Sigmoid colon (tissue), 7 donors: ENCODE measurements at places on chromosomes 5 and 9. TPM values are rescaled to one million over a fixed set of nuclear protein-coding genes. Genes with fewer than 3 reads are reported as not detected.

DNA sequence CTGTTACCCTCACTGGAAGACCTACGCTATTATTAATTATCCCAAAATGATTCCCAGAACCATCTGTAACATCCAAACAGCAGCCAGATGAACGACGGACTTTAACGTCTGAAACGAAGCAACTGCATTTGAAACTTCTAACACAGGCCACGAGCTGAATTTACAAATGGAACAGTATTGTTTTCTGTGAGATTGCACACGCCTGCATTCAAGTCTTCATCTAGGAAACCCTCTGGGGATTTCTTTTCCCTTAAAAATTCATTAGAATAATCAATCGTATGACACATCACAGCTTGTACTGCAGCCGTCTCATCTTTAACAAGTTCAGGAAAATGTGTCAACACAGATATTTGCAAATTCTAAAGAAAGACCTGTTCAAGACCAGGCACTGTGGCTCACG is 80.2 kb downstream of the MYO10 start:
- DNase-seq = no peak

DNA sequence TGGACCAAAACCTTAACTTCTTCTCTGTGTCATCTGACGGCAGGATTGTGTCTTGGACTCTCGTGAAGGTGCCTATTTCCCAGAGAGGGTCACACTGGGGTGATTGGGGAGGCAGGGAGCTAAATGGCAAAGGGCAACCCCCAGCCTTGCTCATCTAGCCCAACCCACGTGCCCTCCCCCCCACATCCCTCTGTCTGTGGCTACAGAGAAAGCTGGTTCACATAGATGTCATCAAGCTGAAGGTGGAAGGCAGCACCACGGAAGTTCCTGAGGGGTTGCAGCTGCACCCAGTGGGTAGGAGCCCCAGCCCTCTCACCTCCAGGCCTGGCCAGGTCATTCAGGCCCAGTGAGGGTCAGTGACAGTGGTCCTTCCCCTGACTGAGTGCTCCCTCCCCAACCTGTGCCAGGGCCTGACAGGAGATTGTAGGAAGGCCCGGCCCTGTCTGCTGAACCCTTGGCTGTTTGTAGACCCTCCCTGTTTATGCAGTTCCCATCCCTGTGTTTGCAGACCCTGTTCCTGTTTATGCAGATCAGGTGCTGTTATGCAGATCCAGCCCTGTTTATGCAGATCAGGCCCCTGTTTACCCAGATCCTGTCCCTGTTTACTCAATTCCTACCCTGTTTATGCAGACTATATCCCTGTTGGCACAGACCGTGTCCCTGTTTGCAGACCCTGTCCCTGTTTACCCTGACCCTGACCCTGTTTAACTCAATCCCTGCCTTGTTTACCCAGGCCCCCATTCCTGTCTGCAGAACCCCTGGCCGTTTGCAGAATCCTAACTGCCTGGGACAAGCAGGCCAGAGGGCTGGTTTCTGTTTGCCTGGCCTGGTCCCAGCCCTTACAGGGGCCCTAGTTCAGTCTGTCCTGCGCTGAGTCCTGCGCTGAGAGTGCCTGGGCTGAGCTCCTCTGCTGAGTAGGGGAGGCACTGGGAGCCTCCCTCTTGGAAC is 10.4 kb downstream of the ENHO start:
- peak; percentile 51 for DNase-seq

The SLC36A3 gene
- total RNA-seq = not detected

The TXN gene
- total RNA-seq = 211 TPM

DNA sequence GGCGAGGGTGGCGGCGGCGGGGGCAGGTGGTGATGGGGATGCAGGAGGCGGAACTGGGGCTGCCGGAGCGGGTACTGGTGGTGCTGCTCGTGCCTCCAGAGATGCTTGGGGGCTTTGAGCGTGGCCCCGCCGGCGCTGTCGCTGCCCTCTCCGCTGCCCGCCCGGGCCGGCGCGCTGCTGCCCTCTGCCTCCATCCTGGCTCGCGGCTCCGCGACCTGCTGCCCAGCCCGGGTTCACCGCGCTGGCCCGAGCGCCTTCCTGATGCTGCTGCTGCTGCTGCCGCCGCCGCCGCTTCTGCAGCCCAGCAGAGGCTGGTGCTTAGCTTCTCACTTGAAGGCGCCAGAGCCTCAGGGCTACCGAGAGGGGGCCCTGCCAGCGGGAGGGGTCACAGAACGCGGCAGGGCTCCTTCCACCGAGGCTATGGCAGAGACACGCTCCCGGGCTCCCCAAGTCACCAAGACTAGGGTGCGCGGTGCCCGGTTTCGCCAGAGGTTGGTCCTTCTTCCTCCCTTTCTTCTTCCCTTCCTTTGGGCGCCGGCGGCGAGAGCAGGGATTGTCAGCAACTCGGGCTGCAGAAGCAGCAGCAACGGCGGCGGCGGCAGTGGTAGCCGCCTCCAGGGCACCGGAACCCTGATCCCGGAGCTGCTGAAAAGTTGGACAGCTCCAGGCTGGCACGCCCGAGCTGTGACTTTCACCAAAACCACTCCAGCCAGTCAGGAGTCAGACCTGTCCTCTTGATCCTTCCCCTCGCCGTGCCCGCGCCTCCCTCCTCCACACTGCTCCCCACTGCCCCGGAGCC is at the start of gene PDE4D:
Gene PDE4D (minus strand): TSS at position 298 of the 799 bp plus-strand sequence.
- peak; percentile 67 for DNase-seq

DNA sequence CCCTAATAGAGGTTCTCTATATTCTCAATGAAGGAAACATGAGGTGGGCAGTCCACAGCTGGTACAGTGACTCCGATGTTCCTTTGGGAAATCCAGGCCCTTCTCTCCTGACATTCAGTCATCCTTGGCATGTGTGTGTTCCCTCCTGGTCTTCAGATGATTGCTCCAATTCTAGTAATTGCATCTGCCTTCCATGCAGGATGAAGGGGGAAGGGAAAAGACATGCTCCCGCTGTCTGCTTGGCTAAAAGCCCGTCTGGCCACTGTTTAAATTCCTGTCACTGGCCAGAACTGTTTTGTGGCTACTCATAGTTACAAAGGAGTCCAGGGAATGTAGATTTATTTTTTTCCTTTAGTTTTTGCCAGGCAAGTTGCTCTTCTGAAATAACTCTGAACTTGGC is 65.0 kb downstream of the MAST4 start:
- peak; percentile 73 for DNase-seq

DNA sequence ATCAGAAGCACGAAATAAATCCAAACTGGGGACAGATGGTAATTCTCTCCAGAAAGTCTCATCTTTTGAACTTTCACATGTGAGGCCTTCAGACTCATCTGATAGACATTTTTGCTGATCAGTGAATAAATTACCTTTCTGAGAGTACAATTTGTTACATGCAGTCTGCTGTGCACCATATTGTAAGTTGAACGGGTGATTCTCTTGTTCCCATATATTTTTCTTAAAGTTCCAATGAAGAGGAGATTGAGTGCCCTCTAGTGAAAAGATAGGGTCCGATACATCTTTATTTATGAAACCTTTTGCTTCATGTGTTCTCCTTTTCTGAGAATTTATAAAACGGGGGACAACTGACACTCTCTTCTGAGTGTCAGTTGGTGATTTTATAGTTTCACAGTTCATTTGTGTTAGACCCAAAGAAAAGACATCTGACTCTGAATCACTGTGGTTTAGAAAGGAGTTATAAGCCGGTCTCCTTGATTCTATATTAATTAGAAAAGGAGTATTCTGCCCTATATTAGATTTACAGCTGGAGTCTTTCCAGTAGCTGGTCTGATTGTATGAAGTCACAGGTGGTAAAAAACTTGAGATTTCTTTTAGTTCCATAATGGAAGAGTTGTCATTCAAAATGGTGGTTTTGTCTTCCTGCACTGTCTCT is 30.4 kb downstream of the GNG10 start:
- DNase-seq = no peak

- DNase-seq = no peak
Measured at GRCh38 chr9:115189686-115190085, 71.7 kb upstream of the TNC start.

GRCh38 chr9:97041898-97042297 is 3.0 kb upstream of the CTSV start:
- DNase-seq = no peak

DNA sequence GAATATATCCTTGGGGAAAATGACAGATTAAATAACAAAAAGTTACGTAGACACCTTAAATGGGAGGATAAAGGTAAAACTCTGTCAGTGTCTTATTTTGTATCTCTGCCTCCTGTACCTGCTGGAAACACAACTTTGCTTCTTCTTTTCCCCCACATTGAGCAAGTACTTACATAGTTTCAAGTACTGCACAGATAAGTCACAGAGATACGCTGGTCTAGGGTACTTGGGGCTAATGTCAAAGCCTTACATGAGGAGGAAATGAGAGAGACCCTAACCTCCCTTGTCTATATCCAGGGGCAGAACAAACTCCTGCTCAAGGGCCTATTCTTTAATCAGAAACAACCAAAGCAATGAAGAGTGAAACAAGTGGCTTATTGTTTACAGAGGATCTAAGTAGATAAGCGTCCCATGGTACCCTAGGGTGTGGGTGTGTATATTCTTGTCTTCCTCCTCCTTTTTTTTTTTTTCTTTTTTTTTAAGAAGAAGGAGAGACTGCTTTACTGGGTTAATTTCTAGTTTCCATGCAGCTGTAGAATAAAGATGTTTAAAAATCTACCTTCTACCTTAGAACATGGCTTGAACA is 43.1 kb downstream of the ELL2 start:
- DNase-seq = no peak

GRCh38 chr5:146238973-146239372 is 35.6 kb downstream of the RBM27 start:
- DNase-seq = no peak

DNA sequence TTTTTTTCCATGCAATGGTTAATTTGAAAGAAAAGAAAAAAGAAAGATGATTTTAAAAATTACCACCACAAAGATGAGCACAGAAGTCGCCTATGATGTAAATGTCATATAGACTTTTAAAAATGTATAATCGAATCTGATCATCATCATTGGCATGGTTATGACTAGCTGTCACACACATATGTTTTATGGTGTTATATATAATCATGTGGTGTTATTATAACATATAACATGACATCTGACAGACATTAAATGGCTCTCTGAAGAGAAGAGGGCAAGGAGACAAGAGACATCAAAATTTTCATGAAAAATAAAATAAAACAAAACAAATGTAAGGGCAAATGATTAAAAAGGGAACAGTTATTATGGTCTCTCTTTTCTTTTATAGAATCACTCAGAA is 217.5 kb downstream of the TMEM161B start:
- DNase-seq = no peak

The B4GALT1 gene
- 24.4 TPM for total RNA-seq

- no peak for DNase-seq
Measured at GRCh38 chr9:84955971-84956370, 286.4 kb downstream of the NTRK2 start.

GRCh38 chr9:14082732-14083131 is 231.2 kb downstream of the NFIB start:
- no peak for DNase-seq

The LTC4S gene
- total RNA-seq = 5.0 TPM

GRCh38 chr5:102608414-102608813 is 109.6 kb upstream of the SLCO6A1 start:
- DNase-seq = no peak

DNA sequence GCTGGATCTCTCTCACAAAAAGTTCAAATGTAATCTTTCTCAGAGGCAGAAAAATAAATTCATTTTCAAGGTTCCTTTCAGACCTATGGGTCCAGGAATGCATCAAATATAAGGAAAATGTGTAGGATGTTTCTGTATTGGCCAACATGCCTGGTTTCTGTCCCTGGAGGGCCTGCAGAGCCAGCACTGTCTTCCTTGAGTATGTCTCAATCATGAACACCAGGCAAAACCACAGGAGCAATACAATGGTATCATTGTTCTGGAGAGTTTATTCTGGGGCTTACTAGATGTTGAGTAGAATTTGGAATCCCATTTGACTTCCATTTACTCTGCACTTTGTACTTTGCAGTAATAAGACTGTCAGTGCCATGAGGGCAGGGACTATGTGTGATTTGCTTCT is 23.5 kb downstream of the INSYN2B start:
- no peak for DNase-seq

DNA sequence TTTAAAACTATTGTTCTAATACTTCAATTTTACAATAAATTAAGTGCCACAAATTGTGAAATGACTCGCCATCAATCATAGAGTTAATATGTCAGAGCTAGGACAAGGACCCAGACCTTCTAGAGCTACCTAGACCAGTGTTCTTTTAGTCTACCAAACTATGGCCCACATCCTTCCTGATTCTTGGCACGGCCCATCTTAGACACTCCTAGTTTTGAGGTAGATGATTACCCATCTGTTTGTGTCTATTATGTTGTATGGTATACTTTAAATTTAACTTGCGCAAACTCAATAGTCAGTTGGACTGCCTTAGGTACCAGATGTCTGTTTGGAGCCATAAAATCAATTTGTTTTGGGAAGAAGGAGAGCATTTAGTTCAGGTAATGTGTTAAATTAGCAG is 17.5 kb downstream of the CDC26 start:
- DNase-seq = no peak

DNA sequence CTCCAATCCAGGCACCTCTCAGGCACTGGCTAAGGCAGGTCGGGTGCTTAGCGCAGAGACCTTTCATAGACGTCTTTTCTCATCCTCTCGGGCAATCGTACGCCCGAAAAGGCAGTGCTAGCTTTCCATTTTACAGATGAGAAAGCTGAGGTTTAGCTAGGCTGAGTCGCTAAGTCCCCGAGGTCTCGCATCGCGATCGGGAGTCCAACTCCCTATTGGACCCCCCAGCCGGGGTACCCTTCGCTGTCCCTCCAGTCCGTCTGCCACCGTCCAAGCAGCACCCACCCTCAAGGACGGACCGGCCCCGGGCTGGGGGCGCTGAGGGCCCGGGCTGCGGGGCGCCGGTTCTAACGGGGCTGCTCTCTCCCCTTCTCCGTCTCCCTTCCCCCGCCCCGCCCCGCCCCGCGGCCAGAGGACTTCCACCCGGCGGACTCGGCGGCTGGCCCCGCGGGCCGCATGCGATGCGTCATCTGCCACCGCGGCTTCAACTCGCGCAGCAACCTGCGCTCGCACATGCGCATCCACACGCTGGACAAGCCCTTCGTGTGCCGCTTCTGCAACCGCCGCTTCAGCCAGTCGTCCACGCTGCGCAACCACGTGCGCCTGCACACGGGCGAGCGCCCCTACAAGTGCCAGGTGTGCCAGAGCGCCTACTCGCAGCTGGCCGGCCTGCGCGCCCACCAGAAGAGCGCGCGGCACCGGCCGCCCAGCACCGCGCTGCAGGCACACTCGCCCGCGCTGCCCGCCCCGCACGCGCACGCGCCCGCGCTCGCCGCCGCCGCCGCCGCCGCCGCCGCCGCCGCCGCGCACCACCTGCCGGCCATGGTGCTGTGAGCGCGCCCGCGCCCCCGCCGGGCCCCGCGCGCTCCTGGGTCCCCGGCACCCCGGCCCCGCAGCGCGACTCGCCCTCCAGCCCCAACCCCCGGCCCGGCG is 12.5 kb upstream of the EXOSC2 start:
- DNase-seq = peak; percentile 90

- no peak for DNase-seq
Measured at GRCh38 chr9:132238026-132238972, 76.4 kb downstream of the NTNG2 start.

GRCh38 chr5:31335456-31335855 is 142.0 kb downstream of the CDH6 start:
- no peak for DNase-seq

DNA sequence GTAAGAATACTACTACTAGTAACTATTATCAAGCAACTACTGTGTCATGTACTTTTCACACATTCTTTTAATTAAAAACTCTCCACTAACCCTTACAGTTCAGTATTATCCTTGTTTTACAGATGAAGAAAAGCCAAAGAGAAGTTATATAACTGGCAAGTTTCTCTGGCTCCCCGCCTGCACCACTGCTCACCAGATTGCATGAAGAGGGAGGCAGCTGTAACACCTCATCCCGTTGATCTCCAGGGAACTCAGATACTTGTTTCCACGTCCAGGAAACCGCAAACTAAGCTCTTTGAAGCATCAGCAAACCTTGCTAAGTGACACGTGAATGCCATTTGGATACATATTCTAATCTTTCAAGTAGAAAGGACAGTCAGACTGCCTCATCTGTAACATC is 70.3 kb downstream of the RIGI start:
- DNase-seq = peak; percentile 76
